ENCODE measurements at places on chromosomes 5 and 9.

GRCh38 chr5:15798006-15798405 is 298.0 kb downstream of the FBXL7 start:
- DNase-seq, result no peak

- DNase-seq, result no peak
Measured at GRCh38 chr5:179164331-179165311, 104.4 kb downstream of the ZNF354C start.

- DNase-seq, result no peak
Measured at GRCh38 chr9:94780516-94780950, 54.0 kb downstream of the AOPEP start.

DNA sequence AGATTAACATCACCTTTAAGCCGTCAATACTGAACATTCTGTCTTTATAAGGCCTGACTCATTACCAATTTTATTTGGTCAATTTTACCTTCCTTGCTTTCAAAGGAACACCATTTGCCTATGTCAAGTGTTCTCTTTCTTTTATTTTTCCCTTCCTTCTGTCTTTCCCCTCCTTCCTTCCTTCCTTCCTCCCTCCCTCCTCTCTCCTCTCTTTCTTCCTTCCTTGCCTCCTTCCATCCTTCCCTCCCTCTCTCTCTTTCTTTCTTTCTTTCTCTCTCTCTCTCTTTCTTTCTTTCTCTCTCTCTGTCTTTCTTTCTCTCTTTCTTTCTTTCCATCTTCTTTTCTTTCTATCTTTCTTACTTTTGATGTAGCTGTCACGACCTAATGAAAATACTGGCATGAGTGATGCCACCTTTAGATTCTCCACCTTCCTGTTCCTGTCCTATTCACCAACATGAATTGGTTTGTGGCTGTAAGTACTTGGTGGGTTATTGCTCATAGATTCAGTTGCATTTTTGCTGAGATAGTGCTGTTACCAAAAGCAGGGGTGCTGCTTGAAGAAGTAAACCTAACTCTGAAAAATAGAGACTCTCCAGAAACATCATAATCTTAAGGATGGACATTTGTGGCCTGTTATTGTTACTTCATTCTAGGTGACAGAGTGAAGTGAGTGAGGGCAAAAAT is 33.8 kb downstream of the DOCK8 start:
- no peak for DNase-seq

DNA sequence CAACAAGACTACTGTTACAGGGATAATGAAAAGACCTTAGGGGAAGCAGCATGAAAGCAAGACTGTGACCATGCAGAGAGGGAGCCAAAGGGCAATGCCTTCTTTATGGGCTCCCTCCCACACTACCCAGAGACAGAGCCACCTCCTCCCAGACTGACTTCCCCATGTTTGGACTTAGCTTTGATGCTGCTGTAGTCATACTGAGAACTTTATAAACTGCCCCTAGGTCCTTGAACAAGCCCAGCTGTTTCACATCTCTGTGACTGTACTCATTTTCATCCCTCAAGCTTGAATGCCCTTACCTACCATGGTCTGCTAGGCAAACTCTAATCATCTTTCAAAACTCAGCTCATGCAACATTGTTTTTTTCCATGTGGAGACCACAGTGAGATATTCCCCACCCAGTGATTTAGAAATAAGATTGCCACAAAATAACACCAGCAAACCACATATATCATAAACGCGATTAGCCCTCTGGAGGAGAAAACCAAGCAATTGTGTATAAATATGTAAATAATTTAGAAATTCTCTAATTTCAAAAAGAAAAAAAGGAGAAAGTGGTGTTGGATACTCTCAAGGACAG is 23.4 kb upstream of the FAM169A start:
- no peak for DNase-seq

GRCh38 chr5:126054577-126055347 is 368.4 kb upstream of the GRAMD2B start:
- DNase-seq, result no peak

GRCh38 chr5:133890776-133891280 is 77.6 kb downstream of the C5orf15 start:
- no peak for DNase-seq

GRCh38 chr9:14415947-14416346 is 102.0 kb upstream of the NFIB start:
- no peak for DNase-seq

DNA sequence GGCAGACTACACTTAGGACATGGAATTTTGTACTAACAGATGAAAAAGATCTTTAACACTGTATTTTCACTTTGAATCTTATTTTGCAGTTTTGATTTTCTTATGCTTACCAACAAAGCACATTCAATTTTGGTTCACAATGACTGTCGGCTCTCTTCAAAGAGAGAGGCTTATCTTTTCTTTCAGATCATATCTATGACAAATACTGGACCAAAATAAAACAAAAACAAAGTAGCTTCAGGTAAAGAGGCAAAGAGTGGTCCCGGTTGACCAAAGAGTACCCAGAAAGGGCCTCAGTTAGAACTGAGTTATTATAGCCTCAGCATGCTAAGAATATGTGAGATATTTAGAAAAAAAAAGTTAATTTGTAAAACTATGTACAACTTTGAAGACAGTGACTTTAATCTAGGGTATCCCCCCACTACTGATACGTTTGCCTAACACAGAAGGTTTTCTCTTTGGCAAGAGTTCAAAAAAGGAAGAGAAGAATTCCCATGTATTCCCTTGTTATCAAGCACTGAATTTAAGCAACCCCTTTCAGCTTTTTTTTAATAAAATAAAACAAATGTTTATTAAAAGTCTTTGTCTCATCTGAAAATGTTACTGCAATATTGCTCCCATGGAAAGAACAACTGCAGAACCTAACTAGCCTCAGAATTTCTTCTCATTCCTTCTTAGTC is 50.5 kb downstream of the NR6A1 start:
- DNase-seq, result no peak

- DNase-seq, result no peak
Measured at GRCh38 chr5:107414802-107415201, 255.9 kb downstream of the EFNA5 start.

DNA sequence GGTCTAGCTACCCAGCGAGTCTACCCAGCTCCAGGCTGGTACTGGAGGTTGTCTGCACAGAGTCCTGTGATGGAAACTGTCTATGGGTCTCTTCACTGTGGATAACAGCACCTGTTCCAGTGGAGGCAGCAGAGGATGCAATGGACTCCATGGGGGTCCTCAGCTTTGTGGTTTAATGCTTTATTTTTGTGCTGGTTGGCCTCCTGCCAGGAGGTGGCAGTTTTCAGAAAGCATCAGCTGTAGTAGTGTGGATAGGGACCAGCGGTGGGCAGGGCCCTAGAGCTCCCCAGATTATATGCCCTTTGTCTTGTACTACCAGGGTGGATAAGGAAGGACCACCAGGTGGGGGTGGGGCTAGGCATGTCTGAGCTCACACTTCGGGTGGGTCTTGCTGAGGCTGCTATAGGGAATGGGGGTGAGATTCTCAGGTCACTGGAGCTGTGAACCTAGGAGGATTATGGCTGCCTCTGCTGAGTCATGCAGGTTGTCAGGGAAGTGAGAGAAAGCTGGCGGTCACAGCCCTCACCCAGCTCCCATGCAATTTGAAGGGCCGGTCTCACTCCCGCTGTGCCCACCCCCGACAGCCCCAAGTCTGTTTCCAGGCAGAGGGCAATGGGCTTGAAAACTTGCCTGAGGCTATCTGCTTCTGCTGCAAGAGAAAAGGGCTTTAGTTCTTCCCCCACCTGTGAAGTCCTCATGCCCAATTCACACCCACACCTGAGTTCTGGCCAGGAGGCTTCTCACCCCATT is 397.1 kb downstream of the TLE1 start:
- no peak for DNase-seq

GRCh38 chr5:158814521-158814920 is 285.2 kb downstream of the EBF1 start:
- DNase-seq, result no peak

GRCh38 chr5:83899326-83899970 is 178.8 kb upstream of the HAPLN1 start:
- DNase-seq, result no peak

DNA sequence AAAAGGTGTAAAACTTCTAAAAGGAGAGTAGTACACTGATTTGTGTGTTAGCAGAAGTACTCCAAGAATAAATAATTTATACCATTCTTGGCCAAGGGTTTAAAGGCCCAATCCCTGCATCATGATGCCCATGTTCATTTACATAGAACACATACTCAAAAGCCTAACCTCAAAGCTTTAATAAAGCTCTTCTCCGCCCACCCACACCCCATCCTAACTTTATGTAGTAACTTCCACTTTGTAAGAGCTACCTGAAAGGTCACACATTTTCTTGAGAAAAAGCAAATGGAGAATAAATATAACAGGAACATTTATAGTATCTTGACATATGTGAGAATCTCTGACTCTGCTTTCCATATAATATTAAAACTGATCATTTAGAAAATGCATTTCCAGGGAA is 148.8 kb upstream of the FREM1 start:
- no peak for DNase-seq

GRCh38 chr9:138096519-138096845 is 218.9 kb downstream of the CACNA1B start:
- no peak for DNase-seq
